ENCODE measurements at places on chromosomes 12 and 14.
A peak's percentile ranks its signal among the peaks of the same experiment; 100 is the strongest.

GRCh38 chr14:81400202-81400678 lies at the start of gene STON2:
TSS of gene STON2 (minus strand) at chr14:81400324. CDS start at chr14:81398382, 1,942 bp downstream.
- DNase-seq = peak; percentile 36

DNA sequence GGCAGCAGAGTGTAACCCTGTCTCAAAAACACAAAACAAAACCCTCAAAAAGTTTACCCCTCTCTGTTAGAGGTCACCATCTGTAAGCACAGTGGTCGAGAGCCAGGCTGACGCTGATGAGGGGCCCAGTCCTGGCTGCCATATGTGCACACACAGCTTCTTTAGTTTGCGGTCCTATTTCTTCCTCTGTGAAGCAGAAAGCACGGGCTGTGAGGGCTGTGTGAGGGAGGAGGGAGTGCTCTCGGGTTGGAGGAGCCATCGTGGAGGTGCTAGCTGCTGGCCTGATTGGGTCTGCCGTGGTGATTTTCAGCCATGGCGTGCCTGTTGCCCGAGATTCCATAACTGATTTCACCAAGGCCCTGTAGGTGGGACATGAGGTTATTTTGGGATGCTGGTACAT lies 3.5 kb downstream of the ULK1 start:
- no peak for DNase-seq

GRCh38 chr12:93245543-93245942 lies 132.2 kb upstream of the NUDT4 start:
- DNase-seq = no peak

GRCh38 chr12:93214523-93215289 lies 163.0 kb upstream of the NUDT4 start:
- no peak for DNase-seq

- DNase-seq = no peak
These were observed 285.6 kb downstream of the CACNA1C start for GRCh38 chr12:2338381-2338780.

DNA sequence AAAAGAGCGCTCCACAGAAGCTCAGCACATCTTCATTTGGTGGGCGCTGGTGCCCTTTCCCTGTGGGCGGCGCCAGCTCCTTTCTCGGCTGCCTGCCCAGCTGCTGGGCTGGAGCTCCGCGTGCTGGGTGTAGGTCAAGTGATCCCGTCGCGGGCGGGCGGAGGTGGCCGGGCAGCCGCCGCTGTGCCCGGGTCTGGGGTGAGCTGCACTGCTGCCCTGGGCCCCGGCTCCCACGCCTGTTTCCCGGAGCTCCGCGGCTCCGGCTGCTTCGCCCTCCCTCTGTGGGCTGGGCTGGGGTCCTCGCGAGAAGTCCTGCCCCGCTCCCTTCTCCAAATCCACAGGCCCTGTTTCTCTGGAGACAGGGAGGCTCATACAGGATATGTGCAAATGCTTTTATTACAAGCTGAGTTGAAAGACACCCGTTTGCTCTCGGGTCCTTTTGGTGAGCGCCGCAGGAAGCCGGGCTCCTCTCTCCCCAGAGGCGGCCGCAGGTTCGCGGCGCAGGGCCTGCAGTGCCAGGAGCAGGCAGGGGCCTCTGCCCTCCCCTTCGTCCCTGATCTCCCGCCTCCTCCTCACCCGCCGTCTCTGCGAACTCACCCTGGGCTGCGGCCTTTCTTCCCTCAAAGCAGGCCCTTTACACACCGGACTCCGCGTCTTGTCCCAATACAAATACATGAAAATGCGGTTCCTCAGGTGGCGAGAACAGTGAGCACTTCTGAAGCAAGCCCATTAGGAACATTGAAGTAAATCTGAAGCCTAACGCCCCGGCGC lies 67.8 kb upstream of the CAPRIN2 start:
- DNase-seq = peak; percentile 64

DNA sequence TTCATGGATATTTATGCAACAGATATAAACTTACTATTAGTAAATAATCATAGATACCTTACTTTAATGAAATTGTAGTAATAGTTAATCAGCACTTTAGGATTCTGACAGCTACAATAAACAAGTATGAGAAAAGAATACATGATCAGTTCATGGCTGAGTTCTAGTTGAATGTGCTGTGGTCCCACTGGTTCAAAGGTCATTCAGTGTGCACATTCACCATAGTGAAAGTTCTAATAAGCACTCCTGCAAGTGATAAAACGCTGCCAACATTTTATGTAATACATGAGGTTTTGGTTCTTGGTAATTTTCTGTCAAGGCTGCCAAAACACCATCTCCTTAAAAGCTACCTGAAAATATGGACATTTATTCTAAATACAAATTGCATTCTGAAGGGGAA lies 92.6 kb downstream of the NUMB start:
- DNase-seq = no peak

- DNase-seq = no peak
These were observed 250.4 kb upstream of the SEL1L start for GRCh38 chr14:81784084-81784483.

- no peak for DNase-seq
These were observed 58.1 kb upstream of the DIO2 start for GRCh38 chr14:80269353-80269925.

DNA sequence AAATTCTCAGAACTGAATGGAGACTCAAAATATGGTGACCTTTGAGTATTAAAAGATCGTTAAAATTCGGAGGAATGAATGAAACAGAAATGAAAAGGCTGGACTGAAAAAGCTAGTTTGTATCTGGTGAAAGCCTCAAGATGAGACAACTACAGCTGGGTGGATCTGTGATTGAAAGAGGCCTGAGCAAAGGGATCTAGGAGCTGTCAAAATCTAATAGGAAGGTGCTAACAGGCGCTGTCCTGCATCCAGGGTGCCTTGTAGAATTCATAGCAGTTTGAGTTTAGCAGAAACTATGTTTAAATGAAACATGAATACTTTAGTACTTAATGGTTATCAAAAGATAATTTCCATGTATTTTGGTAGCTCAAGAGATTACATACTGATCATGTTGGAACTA lies 2.3 kb downstream of the YY1 start:
- DNase-seq = no peak

GRCh38 chr12:108338915-108339657 lies at the start of gene CMKLR1:
TSS of gene CMKLR1 (minus strand) at chr12:108339311. CDS start at chr12:108293591, 45,720 bp downstream.
- DNase-seq = no peak

DNA sequence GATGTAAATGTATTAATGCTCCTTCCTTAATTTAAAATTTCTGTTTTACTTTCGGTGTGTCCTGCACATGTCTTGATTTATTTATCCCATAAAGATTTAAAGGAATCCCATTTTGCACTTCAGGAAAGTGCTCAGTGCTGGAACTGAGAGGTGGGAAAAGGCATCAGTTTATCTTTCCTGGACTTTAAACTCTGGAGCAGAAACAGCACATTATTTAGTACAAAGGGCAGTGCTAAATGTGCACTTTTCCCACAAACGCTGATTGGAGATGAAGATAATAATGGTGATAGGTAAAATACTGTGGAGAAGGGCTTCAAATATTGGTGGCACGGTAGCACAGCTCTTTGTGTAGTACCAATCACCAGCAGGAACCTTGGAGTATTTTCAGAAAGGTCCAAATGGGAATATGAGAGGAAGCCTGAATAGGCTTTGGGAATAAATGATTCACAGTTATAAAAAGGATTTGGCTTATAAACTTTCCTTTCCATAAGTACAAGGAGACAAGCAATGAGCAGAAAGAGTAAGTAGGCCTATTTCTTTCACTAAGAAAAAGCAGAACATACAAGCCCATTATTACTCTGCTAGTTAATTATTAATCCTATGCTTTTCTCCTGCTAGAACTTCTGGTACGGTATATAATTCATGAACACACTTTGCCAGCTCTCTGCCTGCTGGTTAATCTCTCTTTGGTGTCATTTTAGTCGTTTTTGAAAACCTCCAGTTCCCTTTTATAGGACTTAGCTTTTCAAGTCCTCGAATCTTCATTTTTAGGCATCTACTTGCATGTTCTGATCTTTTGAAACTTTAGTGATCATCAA lies 58.3 kb downstream of the SLC15A5 start:
- no peak for DNase-seq

GRCh38 chr12:19912991-19913390 lies 455.3 kb upstream of the PDE3A start:
- DNase-seq = no peak

DNA sequence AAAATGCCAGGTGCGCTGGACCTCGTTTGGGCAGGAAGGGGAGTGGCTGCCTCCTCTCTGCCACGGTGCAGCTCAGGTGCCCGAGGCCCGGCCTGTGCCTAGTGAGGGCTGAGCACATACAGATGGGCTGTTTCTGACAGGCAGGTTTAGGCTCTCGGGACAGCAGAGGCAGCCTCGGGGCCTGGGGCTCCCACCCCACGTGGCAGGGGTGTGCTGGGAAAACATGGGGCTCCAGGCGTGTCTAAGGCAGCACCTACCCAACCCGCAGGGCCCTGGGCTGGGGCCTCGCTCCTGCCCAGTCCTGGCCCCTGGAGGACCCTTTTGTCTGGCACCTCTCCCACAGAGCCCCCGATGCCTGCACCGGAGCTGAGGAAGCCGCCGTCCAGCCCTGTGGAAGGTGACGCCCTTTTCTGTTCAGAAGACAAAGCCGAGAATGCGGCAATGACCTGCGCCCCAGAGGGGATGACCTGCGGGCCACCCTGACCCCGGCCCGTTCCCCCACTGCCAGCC lies 76.4 kb upstream of the GALNT9 start:
- no peak for DNase-seq

GRCh38 chr14:31465111-31465510 lies 7.8 kb upstream of the DTD2 start:
- DNase-seq = no peak

DNA sequence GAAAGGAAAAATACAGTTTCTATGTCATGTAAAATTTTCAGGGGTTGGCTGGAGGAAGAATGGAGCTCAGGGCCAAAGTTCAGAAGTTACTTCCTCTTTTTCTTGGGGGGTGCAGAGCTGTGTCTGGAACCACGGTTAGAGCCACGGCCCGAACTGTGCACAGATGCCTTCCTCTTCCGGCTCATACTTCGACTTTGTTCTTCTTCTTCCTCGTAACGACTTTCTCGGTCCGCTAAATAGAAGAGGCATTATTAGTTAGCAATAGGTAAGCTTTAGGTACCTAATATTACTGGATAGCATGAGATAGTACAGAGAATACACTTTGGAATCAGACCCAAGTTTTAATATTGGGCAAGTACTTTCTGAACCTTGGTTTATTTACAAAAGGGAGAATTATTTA lies 31.2 kb downstream of the SUPT16H start:
- peak; percentile 89 for DNase-seq

DNA sequence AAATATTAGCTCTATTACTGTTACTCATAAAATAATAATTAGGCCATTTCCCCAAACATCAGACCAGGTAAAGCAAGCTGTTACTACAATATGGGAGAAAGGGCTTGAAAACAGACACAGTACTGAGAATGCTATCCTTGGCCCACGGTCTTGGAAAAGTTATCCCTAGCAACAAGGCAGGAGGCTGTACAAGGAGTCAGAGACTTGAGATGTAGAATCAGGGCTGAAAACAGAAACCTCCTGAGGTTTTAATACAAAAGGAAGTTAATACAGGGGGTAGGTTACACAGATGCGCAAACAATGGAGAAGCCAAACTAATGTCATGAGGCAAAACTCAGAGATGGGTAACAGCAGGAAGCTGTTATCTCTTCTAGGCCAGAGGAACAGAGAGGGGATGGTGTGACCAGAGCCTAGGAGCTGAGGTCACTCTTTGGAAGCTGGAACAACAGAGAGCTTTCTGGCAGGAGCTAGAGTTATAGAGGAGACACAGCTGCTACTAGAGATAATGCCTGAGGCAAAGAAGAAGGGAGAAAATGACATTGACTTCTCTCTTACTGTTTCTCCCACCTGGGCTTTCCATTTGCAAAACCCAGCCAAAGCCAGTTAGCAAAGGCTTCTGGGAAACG lies 248.8 kb downstream of the SUDS3 start:
- no peak for DNase-seq
